ENCODE measurements at places on chromosomes 7 and 10.

DNA sequence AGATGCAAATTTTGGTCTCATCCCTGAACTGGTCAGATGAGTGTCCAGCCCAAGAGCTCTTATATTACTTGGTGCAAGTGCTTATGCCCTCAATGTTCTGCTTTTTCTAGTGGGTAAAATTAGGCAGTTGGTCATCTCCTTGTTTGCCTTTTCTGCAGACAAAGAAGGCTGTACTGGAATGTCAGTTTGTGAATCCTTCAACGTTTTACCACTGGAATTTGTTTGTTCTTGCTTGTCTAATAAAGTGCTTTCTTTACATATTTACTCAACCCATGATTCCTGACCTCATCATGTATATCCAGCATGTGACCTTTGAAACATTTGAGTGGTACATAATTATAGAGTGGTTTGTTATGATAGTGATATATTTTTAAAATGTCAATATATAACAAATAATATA, 232.2 kb upstream of the TEX47 start:
- no peak for DNase-seq

- no peak for DNase-seq
Measured at GRCh38 chr7:41459183-41459582, 243.7 kb downstream of the INHBA start.

DNA sequence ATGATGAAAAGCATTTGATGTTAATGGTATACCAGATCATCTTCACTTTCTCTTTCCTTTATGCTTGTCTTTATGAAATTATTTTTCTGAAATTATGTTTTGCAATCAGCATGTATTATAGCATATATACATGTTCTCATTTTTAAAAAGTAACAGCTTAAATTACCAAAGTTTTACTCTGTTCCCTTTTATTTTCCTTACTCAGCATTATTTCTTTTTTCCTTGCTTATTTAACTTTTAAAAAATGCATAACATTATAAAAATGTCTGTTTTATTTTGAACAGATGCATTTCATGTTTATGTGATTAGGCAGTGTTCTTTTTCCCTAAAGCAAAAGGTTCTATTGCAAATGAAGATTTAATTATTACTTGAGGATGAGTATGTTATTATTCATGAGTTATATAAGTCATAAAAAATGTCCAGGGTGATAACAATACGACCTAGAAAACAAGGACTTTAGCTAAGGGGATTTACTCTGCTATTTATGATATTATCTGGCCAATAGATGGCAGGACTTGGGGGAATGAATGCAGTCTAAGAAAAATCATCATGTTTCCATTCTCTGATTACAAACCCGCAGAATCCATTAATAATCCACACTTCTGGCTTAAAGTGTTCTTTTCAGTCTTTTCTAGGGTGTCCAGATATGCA, 38.5 kb downstream of the CABCOCO1 start:
- no peak for DNase-seq

GRCh38 chr7:28815928-28816373, 142.2 kb downstream of the TRIL start:
- no peak for DNase-seq

DNA sequence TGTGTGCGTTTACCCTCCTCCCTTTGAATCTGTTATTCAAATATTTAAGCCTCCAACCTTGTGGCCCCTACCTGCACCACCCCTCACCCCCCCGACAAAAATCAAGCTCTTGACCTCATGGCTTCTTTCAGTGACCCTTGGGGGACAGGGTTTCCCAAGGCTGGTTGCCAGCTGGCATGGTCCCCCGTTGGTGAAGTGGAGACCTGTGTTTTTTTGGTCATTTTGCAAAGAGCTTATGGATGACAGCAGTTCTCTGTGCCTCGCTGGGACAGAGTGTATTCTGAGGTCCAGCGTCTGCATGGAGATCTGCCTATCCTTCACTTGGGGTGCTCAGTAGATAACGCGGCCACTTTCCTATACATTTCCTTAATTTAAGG, 111.0 kb downstream of the TCF7L2 start:
- DNase-seq, result no peak

DNA sequence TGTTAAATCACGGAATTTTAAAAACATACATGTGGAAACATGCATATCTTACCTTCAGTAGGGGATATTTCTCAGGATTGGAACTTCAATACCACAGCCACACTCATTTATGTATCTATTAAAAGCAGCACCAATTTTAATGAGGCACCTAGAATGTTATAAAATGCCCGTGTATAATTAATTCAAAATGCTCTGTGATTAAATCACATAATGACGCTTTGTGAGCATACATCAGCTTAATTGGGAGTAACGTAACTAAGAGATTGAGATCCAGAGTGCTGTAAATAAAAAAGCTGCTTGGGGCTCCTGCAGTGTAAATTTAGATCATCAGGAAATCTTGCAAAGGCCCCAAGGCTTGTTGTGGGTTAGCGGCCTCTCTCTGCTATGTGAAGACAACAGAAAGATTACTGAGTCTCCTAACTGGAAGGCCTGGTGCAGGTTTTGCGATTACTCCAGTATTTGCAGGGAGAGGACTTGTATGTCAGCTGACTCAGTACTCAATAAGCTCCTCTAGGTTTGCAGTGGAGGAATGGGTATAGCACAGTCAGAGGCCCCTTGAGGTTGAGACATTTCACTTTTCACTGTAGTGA, 195.5 kb upstream of the PHYHIPL start:
- DNase-seq, result no peak

DNA sequence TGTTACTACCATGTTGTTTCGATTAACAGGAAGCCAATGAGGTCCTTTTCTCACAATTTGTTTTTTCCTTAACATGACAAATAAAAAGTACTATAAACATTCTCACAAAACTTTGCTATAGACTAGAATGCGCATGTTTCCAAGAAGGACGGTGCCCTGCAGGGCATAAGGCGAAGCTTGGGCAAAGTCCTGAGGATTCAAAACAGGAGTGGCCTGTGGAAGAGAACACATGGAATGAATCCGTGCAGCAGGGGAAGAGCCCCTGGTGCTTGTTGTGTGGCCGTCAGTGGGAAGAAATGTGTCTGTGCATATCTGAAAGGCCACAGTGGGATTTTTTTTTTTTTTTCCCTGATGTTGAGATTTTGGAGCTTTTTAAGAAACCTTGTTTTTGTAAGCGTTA, 67.6 kb downstream of the ITGA8 start:
- no peak for DNase-seq

GRCh38 chr7:111508387-111508786, 53.9 kb downstream of the IMMP2L start:
- no peak for DNase-seq

- no peak for DNase-seq
Measured at GRCh38 chr7:86747698-86748097, 104.0 kb downstream of the GRM3 start.

GRCh38 chr10:101071885-101072433, 10.2 kb downstream of the KAZALD1 start:
- no peak for DNase-seq

- no peak for DNase-seq
Measured at GRCh38 chr7:17054206-17054605, 172.4 kb upstream of the AGR3 start.

DNA sequence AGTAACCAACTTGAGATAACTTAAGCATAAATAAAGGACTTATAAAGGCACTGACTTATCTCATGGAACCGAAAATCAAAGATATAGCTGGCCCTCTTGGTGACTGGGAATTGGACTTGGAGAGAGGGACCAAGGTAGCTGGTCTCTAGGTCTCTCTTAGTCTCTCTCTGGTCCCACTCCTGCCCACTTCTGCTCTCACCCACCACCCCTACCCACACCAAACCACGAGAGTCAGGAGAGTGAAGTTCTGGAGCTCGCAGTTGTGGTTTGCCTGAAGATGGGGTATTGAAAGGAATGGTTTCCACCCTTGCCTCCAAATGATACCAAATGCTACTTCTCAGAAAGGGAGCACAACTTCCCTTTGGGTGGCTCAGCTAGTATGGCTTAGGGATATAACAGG, 216.3 kb downstream of the LRMDA start:
- DNase-seq, result no peak

DNA sequence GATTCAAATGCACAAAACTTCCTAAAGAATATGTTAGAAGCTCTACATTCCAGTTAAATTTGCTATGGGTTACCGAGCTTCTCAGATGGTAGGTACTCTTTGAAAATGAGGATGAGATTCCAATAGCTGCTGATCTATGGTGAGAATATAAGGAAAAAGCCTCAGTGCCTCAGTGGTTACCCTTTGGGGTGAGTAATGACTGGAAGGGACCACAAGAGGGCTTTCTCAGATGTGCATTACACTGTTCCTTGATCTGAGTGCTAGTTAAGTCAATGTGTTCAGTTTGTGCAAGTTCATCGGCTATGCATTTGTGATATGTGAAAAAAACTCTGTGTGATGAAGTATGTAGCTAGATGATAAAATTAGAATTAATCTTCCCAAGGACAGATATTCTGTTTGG, 3.5 kb downstream of the NRCAM start:
- DNase-seq, result no peak

- no peak for DNase-seq
Measured at GRCh38 chr7:44998153-44998871, 1.7 kb upstream of the CCM2 start.

DNA sequence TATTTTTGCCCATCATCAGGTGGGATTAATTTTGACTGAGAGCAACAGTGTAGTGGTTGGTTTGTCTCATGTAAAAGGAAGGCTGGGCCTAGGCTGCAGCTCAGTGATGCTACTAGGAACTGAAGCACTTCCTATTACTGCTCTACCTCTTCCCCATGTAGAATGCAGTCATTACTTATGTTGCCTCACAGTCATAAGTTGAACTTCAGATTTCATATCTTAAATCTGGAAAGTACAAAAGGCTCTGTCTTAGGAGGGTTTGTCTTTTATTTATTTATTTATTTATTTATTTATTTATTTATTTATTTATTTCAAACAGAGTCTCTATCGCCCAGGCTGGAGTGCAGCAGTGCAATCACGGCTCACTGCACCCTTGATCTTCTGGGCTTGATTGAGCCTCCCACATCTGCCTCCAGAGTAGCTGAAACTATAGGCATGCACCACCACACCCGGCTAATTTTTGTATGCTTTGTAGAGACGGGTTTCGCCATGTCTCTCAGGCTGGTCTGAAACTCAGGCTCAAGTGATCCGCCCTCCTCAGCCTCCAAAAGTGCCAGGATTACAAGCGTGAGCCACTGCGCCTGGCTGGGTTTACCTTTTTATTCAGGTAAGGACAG, 721.7 kb upstream of the GALNT17 start:
- no peak for DNase-seq

DNA sequence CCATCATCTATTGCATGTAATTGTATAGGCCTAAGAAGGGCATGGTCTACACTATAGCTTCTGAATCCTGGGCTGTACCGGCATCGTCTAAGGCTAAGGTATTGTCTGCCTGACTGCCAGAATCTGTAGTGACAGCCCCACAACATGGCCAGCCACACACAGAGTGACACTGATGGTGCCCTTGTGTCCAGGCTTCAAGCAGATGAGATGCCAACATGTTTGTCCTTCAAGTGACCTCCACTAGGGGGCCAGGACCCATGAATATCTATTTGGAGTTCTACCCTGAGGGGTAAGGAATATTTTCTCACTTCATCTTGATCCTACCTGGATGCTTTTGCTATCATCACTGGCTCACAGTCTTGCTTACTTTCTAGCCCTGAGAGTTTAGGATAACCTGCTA, 1.5 kb downstream of the CYP3A7 start:
- no peak for DNase-seq

DNA sequence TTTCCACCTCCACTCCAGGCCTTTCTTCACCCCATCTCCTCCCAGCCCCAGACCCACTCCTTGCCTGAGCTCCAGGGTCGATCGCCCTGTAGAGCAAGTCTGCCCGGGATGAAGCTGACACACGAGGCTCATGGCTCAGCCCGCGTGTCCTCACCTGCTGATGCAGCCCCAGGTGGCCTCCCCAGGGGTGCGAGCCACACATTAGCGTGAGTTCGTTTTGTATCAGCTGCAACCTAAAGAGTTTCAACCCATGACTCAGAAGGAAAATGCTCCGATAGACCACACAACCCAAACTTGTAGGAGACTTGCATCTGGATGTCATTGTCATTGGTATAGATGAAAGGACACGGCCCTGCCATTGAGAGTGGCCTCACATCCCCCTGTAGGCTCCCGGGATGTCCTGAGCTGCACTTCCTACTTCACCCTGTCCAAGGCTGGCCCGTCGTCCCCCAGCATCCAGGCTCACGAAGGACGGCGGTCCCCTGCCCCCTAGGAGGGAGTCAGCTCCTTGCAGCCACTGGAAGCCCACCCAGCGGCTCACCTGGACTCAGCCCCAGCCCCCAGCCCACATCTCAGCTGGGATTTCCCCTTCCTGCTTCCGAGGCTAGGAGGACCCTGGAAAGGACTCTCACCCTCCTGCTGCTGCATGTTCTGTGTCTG, 97.7 kb downstream of the HTR5A start:
- DNase-seq, result no peak

GRCh38 chr10:24251547-24251946, 42.6 kb downstream of the KIAA1217 start:
- no peak for DNase-seq

- DNase-seq, result no peak
Measured at GRCh38 chr7:51113962-51114361, 202.6 kb downstream of the COBL start.

DNA sequence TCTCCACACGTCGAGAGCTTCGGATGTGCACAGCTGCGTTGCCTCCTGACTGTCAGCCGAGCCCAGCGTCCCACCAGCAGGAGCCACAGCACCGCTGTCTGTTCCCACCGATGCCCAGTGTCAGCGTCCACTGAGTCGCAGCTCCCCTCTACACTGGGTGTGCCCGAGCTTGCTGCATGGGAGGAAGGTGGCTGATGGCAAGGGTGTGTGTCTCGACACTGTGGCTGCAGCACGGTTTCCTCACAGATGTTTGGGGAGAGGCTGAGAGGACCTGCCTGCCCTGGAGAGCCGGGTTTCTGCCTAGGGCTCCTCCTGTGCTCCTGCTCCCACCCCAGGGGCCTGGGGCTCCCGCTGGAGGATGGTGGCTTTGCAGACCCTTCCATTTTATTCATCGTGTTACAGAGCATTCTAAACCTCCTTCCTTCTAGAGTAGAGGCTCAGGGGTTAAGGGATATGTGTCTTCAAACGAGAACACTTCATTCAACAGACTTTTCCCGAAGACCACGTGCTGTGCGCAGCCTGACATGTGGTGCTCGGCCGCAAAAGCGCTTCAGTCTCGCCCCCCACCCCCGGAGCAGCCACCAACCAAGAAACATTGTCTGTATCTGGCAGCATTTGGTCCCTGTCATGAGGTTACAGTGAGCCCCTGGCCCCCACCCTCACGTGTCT, 384.8 kb downstream of the DNAJB6 start:
- no peak for DNase-seq

- no peak for DNase-seq
Measured at GRCh38 chr10:100122780-100123179, 41.1 kb upstream of the CPN1 start.

DNA sequence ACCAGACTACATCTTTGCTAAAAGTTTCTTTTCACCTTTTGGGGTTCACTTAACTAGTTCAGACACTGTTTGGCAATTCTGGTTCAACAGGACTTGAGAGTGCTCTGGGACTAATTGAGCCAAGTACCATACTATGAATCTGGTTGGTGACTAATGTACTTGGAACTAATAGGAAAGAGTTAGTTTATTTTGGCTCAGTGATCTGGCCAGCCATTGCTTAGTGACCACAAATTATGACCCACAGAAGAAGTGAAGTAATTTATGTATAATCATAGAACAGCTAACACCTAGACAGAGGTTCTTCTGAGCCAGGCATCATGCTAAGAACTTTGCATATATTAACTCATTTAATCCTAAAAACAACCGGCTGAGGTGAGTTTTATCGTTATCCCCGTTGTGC, 126.5 kb upstream of the JCAD start:
- DNase-seq, result no peak

GRCh38 chr10:74898201-74898976, 72.0 kb downstream of the KAT6B start:
- DNase-seq, result no peak

All from activated CD4-positive, CD25-positive, alpha-beta regulatory T cell (primary cell).